ENCODE measurements at places on chromosomes 3 and 15.

GRCh38 chr3:53846134-53846850 is at the start of the genes CHDH and IL17RB:
TSS of gene CHDH (minus strand) at chr3:53846419. CDS start at chr3:53824008, 22,411 bp downstream.
TSS of gene IL17RB (plus strand) at chr3:53846568. CDS start at chr3:53846589, 21 bp downstream.
- peak; percentile 5 for DNase-seq

GRCh38 chr15:73383310-73384189 is 14.8 kb upstream of the HCN4 start:
- DNase-seq: no peak

- DNase-seq: no peak
Measured at GRCh38 chr3:58335652-58335947, 2.9 kb downstream of the PXK start.

- DNase-seq: no peak
Measured at GRCh38 chr3:133697960-133698359, 36.2 kb upstream of the TOPBP1 start.

GRCh38 chr3:144875211-144875610 is 903.6 kb downstream of the DIPK2A start:
- peak; percentile 75 for DNase-seq

GRCh38 chr3:143613226-143613625 is 235.0 kb downstream of the SLC9A9 start:
- no peak for DNase-seq

- peak; percentile 29 for DNase-seq
Measured at GRCh38 chr3:129609591-129610182, 3.2 kb upstream of the PLXND1 start.

GRCh38 chr3:13042127-13042701 is 31.0 kb downstream of the IQSEC1 start:
- no peak for DNase-seq

DNA sequence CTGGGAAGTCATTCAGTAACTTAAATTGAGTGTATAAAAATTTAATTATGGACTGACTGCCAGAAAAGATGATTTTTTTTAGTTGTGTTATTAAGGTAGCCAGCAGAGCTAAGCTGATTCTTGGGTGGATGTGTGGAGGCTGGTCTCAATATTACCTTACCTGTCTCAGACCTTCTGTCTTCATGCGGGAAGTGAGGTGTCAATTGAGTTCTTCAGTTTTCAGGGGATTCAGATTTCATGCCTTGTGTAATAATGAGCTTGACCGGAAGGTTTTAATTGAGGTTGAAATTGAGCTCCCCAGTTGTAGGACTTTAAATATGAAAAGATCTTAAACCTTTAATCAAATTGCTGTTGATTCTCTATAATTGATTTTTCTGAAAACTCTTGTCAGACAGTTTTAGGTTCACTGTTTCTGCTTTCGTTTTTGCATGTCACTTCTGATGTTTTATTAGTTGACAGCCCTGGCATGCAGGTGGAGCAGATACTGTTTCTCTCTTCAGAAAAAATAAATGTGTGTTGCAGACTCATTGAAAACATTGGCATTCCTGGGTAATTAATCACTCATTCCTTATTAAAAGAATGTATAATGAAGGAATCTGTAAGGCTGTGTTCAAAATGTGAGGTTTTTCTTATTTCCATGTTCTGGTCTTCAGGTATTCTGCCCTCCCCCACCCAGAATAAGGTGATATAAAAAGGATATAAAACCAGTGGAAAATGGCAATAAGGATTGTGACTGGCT is 54.5 kb downstream of the PSMD6 start:
- peak; percentile 49 for DNase-seq

GRCh38 chr15:65290228-65290627 is 3.5 kb upstream of the PARP16 start:
- DNase-seq: no peak

GRCh38 chr3:106640353-106640752 is 736.9 kb upstream of the CCDC54 start:
- no peak for DNase-seq

- no peak for DNase-seq
Measured at GRCh38 chr3:46208167-46208704, at the start of gene CCR1. TSS of gene CCR1 (minus strand) at chr3:46208313. CDS start at chr3:46204313, 4,000 bp downstream.

GRCh38 chr3:47057212-47057671 is 77.8 kb downstream of the NBEAL2 start:
- peak; percentile 44 for DNase-seq

DNA sequence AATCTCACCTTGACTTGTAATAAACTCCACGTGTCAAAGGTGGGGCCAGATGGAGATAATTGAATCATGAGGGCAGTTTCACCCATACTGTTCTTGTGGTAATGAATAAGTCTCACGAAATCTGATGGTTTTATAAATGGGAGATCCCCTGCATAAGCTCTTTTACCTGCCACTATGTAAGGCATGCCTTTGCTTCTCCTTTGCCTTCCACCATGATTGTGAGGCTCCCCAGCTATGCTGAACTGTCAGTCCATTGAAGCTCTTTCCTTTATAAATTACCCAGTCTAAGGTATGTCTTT is 45.5 kb downstream of the SUCNR1 start:
- no peak for DNase-seq

DNA sequence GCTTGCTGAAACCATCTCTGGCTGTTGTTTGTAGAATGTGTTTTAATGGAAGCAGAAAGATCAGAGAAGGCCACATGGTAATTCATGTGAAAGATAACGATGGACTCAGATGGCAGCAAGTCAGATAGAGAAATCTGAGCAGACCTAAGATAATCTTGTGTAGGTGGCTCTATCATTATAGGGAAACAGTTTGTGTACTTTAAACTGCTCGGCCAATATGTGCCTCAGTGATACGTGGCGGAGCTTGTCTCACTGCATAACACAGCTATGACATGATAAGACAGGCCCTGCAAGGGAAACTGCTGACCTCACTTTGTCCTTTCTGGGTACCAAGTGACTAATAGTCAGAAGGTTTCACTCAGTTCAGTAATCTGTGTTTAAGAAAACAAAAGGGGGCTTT is 51.0 kb downstream of the MME start:
- DNase-seq: peak; percentile 32

GRCh38 chr3:38603731-38604131 is 45.8 kb downstream of the SCN5A start:
- DNase-seq: no peak

DNA sequence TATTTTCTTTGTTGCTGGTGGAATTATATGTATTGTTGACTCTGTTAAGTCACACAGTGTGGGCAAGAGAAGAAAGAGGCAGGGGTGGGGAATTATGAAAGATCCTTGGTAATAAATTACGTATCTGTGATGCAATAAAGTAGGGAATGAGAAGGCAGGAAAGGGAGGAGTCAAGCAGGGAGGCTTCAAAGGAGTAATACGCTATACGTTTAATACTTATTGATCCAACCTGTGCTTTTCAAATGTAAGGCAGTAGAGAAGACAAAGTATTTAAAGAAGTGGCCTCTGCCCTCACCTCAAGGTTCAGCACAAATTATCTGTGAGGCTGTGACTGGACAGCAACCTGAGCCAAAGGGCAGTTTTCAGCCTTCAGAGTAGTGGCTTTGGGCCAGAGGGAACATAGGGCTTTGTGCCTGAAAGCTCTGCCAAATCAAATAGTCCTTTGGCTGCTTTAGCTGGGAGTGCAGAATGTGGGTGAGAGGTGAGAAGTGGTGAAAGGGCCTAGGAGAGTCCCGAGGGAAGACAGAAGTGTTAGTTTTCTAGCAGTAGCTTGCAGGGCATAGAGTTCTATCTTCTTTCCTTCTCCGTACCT is 1.2 kb upstream of the PLIN1 start:
- peak; percentile 9 for DNase-seq

GRCh38 chr3:170602556-170602955 is 16.7 kb upstream of the SLC7A14 start:
- DNase-seq: peak; percentile 24

DNA sequence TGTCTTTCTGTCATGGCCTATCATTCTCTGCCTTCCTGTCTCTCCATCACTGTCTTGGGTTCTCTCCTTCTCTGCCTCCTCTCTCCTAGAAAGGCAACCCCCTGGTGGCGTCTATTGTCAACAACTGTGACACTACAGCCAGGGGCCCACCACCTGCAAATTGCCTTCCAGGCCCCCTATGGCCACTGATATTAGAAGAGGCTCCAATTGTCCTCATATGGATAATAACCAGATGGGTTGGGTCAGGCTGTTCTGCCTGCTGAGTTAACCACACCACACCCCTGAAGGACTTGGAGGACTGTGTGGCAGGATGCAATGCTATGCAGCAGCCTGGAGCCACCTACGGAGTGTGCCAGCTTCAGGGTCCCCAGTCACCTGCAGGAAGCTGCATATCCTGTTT is 665.0 kb downstream of the NTRK3 start:
- DNase-seq: no peak

DNA sequence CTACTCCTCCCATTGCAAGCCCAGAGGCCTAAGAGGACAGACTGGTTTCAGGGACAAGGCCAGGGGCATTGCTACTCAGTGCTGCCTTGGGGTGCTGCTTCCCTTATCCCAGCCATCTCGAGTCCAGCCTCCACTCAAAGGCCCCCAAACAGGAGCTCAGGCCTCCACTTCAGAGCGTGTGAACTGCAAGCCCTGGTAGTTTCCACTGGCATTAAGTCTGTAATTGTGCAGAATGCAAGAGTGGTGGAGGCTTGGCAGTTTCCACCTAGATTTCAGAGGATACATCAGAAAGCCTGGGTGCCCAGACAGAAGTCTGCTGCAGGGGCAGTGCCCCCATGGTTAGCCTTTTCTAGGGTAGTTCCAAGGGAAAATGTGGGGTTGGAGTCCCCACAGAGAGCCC is 192.8 kb upstream of the ST8SIA2 start:
- no peak for DNase-seq

- no peak for DNase-seq
Measured at GRCh38 chr15:38163658-38164057, 89.0 kb upstream of the SPRED1 start.

- no peak for DNase-seq
Measured at GRCh38 chr3:29745232-29745870, 464.5 kb downstream of the RBMS3 start.

DNA sequence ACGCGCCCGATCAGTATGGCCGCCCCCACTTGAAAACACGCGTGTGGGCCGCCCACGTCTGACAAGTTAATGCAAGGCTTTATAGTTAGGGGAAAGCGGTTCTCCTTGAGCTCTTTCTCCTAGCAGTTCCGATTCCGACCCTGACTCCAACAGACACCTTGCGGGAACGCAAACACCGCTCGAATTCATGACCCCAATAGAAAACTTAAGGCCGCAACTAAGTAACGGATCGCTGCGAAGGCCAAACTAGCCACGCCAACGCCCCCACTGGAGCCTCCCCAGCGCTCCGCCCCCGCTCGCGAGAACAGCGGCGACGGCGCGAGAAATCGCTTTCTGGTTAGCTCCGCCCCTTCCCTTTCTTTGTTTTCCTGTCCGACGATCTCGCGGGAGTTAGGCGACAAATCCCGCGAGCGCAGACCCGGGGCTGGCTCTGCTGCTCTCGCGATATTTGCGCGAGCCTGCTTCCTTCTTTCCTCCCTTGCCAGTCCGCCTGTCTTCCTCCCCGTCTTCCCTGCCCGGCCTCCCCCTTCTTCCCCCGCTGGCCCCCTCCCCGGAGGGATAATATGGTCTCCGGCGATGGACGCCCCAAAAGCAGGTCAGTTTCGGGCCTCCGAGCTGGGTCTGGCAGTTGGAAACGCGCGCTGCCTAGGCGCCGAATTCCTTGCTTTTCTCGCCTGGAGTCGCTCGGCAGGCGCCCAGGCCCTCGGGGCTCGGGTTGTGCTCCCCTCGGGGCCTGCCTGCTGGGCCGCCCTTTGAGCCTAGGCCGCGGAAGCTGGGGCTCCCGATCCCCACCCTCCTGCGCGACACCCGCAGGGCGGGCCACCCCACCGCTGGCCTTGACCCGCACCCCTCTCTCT is at the start of gene IREB2:
IREB2 (plus strand) TSS at position 455 of the 857 bp plus-strand sequence; CDS start at position 577, 122 bp downstream.
- peak; percentile 99 for DNase-seq

GRCh38 chr3:117761703-117762620 is 1052.4 kb downstream of the TUSC7 start:
- DNase-seq: no peak

DNA sequence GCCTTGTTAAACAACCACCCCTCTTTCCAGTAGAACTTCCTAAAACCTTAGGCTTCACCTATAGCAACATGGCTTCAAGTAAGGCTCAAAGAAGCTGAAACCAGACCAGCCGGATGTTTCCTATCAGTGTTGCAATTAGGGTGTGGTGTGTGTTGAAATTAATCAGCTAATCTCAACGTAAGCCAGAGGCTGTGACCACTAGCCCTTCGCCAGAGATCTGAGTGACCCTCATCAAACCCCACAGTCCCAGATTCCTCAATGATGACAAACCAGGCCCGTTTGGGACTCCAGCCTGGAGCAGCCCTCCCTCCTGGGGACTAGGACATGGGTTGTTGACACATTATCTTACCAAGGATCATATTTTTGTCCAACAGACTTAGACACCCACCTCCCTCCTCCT is 27.3 kb downstream of the CYP11A1 start:
- no peak for DNase-seq

All from fibroblast of skin of abdomen (primary cell).